AG10803 (cell line): ENCODE measurements at places on chromosomes 12 and 14.

DNA sequence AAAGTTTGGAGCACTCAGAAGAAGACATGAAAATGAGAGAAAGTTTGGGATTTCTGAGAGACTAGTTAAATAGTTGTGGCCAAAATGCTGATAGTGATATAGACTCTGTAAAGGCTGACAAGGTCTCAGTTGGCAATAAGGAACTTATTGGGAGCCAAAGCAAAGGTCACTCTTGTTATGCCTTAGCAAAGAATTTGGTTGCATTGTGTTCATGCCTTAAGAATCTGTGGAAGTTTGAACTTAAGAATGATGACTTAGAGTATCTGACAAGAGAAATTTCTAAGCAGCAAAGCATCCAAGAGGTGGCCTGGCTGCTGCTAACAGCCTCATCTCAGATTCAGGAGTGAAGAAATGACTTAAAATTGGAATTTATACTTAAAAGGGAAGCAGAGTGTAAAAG, 113.8 kb downstream of the PIK3C2G start:
- DNase-seq, result peak; percentile 56

GRCh38 chr14:31243860-31244259, 36.3 kb upstream of the HECTD1 start:
- no peak for DNase-seq

GRCh38 chr14:30223966-30224365, 296.3 kb upstream of the PRKD1 start:
- DNase-seq, result no peak

DNA sequence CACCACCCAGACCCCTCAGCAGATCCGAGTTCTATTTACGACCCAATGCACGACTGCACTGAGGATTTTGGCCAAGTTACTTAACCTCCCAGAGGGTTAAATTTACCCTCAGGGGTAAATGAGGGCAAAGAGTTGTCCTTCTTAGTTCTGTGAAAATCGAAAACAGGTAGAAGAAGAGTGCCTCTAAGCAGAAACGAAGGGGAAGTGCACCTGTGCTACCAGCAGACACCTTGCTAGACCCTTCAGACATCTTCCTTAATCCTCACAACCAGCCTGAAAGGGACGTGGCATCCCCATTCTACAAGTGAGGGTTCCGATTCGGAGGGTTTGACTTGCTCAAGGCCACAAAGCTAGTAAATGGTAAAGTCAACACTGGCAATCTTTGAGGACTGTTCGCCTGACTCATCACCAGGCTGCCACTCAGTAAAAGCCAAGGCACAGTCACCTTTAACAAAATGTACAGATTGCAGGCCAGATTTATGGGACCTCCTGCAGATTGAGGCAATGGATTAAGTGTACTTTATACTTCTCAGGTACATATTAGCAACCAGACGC, 1.6 kb downstream of the GSG1 start:
- DNase-seq, result no peak

DNA sequence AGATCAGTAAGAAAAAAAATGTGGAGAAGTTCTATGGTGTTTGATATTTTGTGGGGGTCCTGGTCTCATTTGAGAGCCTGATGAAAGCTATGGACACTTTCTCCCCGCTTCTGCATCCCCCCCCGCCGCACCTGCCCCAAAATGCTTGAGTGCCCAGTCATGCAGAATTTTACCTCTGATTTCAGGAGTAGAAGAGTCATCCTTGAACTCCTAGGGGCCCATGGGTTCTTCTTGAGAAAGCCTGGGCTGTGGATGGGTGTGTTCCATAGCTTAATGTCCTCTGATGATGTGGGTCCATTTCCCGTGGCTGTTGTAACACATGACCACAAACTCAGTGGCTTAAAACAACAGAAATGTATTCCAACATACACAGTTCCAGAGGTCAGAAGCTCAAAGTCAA, 248.8 kb upstream of the PWP1 start:
- no peak for DNase-seq
